ENCODE measurements at places on chromosomes 6 and 20.
A peak's percentile ranks its signal among the peaks of the same experiment; 100 is the strongest.

- DNase-seq: no peak
Observed at GRCh38 chr6:6492675-6493074, 95.8 kb upstream of the LY86 start.

- peak; percentile 66 for DNase-seq
Observed at GRCh38 chr6:100504786-100505737, 40.3 kb upstream of the SIM1 start.

DNA sequence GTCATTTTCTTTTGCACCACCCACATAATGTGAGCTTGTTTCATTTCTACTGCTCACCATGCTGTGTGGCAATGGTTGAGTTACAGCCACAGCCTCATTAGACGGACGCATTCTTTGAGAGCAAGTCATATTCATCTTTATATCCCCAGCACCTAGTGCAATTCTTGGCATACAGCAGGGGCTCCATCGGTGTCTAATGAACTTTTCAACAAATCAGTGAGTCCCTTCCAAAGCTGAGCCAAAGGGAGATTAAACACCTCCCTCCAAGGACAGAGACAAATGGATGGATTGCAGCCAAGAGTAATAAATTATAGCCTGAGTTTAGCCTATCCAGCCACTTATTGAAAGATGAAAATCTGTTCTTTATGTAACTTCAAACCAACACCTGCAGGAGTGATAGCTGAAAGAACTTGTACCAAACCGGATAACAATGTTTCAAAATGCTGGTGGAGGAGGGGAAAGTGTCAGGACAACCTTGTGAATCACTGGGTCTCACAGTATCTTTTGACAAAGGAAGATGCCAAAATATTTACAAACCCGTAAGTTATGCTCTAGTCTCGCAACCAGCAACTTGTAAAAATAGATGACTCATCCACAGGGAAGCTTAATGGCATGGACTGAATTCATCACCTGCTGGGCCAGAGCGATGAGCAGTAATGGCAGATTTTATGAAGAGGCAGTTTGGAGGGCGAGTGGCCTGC lies 139.0 kb downstream of the PXDC1 start:
- DNase-seq: peak; percentile 92

GRCh38 chr6:107607116-107607515 lies 117.2 kb downstream of the SOBP start:
- DNase-seq: no peak

- DNase-seq: no peak
Observed at GRCh38 chr20:40512591-40512990, 176.4 kb downstream of the MAFB start.

DNA sequence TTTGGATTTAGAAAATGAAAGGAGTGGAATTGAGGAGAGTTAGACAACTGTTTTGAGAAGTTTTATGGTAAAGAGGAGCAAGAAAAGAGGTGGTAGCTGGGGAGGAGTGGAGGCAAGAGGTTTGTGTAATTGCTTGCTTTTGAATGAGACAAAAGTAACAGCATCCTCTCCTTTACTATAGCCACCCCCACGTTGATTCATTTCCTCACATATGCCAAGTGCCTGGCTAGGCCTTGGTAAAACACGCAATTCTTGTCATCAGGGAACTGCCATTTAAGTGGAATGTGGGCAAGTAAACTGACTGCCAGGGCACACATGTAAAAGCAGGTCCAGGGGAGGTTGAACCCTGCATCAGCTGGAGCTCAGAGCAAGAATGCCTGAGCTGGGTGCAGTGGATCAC lies 4.1 kb downstream of the MTRES1 start:
- DNase-seq: no peak

DNA sequence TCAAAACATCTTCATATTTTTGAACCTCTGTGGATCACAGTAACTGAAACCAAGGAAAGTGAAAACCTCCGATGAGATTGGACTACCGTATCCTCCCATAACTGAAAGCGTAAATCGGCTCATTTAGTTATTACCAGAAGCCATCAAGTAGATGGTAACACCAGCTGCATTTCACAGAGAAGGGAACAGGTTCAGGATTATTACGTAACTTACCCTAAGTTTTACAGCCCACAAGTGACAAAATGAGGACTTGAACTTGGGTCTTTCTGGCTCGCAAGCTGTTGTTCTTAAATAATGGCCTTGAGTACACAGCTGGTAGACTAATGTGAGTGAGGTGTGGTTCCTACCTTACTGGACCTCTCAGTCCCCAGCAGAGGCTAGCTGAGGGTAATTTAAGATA lies 37.9 kb upstream of the CBLN4 start:
- DNase-seq: no peak

GRCh38 chr20:62286493-62287064 lies 16.2 kb upstream of the ADRM1 start:
- no peak for DNase-seq

GRCh38 chr20:18628330-18628920 lies 40.6 kb downstream of the DTD1 start:
- no peak for DNase-seq

- no peak for DNase-seq
Observed at GRCh38 chr6:5030596-5031136, 26.8 kb upstream of the RPP40 start.

DNA sequence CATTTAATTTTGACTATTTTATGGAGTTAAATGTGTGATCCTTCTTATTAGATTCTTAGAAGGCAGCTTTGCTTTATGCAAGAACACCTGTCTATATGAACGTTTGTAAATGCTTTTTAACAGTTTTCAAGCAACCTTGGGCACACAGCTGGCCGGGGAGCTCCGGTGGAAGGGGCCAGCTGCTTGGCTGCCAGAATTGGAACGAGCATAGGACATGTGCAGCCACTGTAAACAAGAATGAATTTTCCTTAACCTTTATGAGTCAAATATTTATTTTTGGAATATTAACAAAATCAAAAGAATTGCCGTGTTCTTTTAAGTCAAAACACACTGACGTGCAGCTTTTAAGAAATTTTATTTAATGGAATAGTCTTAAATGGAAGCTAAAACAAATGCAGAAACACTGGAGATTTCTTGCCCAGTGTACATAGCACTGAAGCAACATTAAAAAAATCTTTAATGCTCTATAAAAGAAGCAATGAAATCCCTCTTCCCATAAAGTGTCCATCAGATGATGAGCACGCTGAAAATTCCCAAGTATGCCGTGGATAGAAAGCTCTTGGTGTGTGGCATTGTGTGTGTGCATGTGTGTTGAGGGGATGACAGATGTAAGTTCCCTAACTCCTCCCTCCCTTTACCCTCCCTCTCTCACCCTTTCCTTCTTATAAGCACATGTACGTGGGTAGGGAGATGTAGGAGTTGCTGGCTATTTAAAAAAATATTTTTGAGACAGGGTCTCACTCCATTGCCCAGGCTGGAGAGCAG lies 208.9 kb upstream of the EXOC2 start:
- DNase-seq: no peak

GRCh38 chr6:13710552-13711323 lies 897 bp downstream of the RANBP9 start:
- no peak for DNase-seq

All from BJ (cell line).